Pons (tissue), 1 donor: ENCODE measurements at places on chromosomes 2 and 18.

DNA sequence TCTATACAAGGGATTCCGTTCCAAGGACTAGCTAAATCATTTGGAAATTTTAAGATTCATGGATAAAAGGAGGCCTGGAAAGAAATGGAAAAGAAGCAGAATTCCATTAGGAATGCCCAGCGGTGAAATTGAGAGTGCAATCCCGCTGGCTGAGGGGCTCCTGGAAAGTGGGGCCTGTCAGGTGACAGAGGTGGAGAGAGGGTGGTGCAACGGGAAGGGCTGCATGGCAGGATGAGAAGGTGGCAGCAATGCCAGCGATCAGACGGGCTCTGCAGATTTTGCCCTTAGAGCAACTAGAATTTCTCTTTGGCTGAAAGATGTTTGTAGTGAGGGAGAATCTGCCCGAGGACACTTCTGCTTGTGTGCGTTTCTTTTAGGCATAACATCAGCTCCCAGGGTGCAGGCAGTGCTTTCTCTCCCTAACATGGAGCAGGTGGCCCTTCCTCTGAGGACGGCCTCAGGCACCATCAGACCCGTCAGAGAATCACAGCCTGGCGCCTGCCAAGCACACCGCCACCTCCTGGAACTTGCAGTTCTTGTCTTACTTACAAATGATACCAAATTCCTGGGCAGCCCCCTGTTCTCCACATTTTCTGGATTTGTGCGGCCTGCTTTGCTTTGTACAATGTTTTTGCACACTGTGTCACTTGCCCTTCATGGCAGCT lies 261.6 kb downstream of the NDUFA10 start:
- no peak for DNase-seq

DNA sequence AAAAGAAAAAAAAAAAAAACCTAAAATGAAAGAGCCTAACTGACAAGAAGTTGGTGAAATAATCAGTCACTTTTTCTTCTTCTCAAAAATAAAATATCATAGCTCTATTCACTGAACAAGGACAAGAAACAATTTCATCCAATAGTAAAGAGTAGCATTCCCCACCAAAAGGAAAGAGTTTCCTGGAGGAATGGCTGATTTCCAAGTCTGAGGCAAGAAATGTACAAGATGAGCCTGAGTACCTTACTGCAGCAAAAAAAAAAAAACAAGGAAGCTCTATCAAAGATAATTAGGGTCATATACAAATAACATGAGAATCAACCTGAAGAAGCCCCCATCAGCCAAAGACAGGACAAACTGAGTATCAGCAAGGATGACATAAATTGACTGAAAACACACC lies 11.5 kb downstream of the ROCK1 start:
- no peak for DNase-seq

GRCh38 chr2:196840171-196840570 lies 31.0 kb upstream of the C2orf66 start:
- DNase-seq = no peak

- DNase-seq = no peak
These were observed 5.9 kb upstream of the REL start for GRCh38 chr2:60875520-60875919.

DNA sequence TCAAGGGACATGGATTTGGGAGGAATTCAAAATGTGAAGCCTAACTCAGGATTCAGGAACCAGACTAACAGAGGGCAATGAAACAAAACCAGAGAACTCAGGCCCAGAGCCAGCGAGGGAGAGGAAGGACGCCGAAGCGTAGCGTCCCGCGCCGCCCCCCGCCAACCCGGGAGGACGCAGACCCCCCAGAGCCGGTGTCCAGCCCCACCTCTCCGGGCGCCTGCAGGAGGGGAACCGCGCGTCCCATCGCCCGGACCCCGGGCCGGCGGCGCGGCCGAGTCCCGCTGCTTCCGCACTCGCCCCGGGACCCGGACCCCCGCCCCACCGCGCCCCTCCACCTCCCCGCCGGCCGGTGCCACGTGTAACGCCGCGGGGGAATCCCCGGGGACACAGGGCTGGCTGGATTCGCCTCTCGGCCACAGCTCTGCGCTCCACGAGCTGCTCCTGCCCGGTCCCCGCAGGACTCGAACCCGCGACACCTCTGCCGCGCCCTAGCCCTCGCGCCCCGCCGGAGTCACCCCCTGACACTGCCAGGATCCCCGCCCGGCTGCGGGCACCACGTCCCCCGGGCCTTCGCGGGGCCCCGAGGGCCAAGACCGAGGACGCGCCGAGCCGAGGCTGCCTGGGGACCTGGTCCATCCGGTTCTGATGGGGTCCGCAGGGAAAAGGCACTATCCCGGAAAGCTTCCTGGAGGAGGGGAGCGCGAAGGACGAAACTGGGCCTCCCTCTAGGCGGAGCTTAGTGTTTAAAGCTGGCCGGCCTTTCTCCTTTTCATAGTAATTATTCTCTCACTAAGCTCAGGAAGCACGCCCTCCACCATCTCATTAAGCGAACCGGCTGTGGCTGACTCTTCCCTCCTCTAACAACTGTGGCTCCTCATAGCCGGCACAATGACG lies 40.4 kb upstream of the FAM124B start:
- DNase-seq = no peak

- DNase-seq = no peak
These were observed 167.3 kb downstream of the ASXL3 start for GRCh38 chr18:33745151-33745795.

DNA sequence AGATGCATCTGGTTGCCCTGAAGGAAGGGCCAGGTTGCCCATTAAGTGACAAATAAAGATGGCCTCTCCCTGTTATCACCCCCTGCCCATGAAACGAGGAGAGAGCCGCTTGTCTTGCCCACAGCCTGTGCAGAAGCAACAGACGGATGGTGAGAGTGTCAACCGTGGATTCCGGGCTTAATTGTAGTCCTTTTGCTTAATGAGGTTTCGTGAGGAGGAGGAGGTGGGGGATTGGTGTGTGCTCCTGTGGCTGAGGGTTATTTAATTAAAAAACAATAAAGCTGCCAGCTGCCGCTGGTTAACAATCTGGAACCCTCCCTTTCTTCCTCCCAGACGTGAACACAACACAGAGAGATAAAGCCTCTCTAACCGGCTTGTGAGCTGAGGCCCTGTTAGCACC lies 188.0 kb upstream of the PARD3B start:
- DNase-seq = no peak

- DNase-seq = no peak
These were observed 100.9 kb downstream of the ATAD2B start for GRCh38 chr2:23826040-23826439.
